ENCODE measurements at places on chromosomes 12 and 14.

GRCh38 chr14:88612981-88613380 is 50.1 kb downstream of the ZC3H14 start:
- DNase-seq: no peak

DNA sequence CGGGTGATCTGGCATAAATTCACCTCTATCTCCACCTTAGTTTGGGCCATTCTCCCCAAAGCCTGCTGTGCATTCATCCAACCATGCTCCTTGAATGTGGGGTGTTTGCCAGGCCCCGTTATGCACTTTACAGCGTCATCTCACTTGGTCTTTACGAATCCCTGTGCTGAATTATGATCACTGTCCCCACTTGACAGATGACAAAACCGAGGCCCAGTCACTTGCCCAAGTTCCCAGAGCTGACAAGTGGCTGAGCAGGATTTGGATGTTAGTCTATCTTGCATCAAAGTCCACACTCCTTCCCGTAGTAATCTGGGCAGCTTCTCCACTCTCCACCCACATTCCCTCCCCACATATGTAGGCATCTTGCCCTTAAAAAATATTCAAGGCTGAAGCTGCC is 44.8 kb downstream of the WSCD2 start:
- DNase-seq: no peak

DNA sequence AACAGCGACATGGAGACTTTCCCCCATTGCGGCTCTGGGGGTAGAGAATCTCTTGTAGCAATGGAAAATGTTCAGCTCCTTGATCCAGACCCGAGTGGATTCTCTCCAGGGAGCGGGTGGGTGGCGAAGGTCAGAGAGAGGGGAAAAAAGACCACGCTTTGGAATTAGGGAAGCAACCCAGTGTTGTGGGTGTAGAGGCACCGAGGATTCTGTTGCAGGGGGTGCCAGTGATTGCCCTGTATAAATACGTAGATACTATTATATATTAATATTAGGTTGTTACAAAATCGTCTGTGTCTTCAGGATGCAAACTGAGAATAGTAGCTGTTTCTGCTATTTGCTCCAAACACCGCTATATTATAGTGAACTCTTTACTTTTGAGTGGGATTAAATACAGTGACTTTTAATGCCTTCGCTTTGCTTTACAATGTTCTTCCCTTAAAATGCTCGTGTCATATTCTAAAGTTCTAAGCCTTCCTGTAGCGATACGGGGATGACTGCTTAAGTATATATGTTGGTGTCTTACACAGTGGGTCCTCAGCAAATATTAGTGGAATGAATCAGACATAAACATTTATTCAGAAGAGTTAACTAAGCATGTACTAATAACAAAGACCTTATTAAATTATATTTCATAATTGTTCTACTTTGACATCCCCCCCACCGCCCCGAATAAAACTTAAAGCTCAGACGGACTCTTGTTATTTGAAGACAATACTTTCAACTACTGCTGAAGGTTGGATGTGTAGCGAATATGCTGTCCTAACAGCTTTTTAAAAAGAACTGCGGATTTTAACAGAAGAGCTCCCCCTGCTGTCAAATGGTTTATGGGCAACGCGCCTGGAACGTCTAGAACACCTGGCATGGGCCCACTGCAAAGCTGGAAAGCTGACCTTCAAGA is 136.4 kb upstream of the KRAS start:
- peak; percentile 77 for DNase-seq

DNA sequence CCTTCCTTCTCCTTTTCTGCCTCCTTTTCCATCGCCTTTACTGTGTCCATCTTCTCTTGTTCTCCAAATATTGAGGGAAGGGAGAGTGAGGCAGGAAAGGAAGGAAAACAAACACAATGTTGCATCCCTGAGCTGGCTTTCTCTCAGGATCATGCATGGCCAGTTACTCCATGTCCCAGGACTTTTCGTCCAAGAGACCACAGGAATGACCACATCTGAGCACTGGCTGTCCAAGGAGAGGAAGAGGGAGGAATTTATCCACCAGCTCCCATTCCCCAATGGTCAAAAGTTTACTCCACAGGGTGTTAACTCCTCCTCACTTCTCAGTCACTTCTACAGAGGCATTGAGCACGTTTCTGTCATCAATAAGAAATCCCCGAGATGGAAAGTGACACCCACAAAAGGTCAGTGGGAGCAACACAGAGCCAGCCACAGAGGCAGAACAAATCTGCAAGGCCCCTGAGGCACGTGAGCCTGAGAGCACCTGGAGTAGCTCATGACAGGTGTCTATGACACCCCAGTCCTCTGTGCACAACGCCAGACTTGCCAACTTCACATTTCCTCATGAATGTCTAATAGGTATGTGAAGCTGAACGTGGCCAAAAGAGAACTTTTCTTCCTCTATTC is 177.3 kb upstream of the NUDT4 start:
- DNase-seq: no peak

GRCh38 chr14:90569201-90569600 is 172.4 kb downstream of the CALM1 start:
- no peak for DNase-seq

GRCh38 chr12:111445726-111446581 is 40.2 kb downstream of the SH2B3 start:
- peak; percentile 59 for DNase-seq

DNA sequence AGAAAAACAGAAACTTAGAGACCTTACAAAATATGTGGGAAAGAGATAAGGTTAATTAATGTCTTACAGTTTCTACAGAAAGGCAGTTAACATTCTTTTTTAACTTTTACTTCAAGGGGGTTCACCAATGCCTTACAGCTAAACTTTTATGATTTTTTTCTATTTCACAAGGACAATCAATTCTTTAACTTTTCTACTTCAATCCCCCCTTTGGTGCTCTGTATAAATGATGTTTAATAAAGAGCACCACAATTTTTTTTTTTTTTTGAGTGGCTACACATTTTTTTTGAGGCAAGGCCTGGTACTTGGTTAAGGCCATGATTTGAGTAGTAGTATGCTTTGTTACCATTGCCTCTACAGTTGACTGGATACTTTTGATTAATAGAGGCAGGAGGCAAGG is 279.6 kb downstream of the PRKD1 start:
- DNase-seq: no peak

DNA sequence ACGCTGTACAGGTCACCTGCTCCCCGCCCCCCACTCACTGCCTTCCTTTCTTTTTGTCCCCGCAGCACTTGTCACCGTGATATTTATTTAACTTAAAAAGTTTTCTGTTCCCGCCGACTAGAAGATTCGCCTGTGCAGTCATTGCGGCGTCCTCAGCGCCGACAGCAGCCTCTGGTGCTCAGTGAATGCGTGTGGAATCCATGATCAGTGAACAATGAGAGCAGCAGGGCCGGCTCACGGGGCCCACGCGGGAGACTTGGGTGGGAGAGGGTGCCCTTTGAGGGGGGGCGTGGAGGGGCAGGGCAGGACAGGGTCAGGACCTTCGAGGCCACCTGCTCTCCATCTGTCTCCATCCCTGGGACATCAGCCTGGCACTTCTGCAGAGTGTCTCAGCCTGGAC is 24.5 kb downstream of the BEGAIN start:
- DNase-seq: no peak

GRCh38 chr12:128844031-128844635 is 9.1 kb upstream of the GLT1D1 start:
- DNase-seq: no peak

- no peak for DNase-seq
These were observed 89.0 kb downstream of the SLC24A4 start for GRCh38 chr14:92411941-92412340.

Measured in LNCaP clone FGC (cell line).